ENCODE measurements at places on chromosomes 2 and 18.

- peaks cover 22% of the 10 kb centered on the region for H3K4me1 ChIP-seq
- H3K36me3 ChIP-seq, result no peaks in the 10 kb centered on the region
- H3K27me3 ChIP-seq, result no peaks in the 10 kb centered on the region
- no peak for DNase-seq
These were observed 16.8 kb downstream of the DBI start for GRCh38 chr2:119383410-119384140.

GRCh38 chr2:69122271-69122670 is 109.3 kb downstream of the ANTXR1 start:
- H3K4me3 ChIP-seq, result no peak overlapping the region
- no peaks in the 10 kb centered on the region for H3K4me1 ChIP-seq
- DNase-seq, result no peak
- no peaks in the 10 kb centered on the region for H3K27me3 ChIP-seq
- H3K27ac ChIP-seq, result no peak overlapping the region

GRCh38 chr2:136067459-136067858 is 50.5 kb downstream of the CXCR4 start:
- H3K36me3 ChIP-seq, result no peaks in the 10 kb centered on the region
- H3K4me3 ChIP-seq, result no peak overlapping the region
- H3K27me3 ChIP-seq, result no peaks in the 10 kb centered on the region
- H3K27ac ChIP-seq, result no peak overlapping the region

DNA sequence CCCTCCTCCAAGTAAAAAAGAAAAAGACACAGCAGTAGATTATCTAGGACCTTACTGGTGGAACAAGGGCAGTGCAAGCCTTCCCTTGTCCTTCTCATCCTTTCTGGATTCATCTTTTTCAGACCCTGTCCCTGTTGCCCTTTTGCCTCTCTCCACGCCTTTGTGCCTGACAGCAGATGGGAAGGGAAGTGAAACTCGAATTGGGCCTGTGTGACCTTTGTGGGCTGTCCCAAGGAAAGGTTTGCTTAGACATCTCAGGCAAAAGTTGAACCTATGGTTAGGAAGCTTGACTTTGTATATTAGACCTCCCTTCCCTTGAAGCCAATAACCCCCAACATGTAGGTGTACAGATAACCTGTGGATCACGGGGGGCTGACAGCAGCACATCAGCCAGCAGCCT is 185.3 kb downstream of the PRKCE start:
- no peak overlapping the region for H3K27ac ChIP-seq
- no peaks in the 10 kb centered on the region for H3K27me3 ChIP-seq
- peak; percentile 60 for DNase-seq
- no peaks in the 10 kb centered on the region for H3K36me3 ChIP-seq

GRCh38 chr2:64288321-64289193 is 144.3 kb upstream of the PELI1 start:
- no peak overlapping the region for H3K4me3 ChIP-seq
- H3K36me3 ChIP-seq, result no peaks in the 10 kb centered on the region
- DNase-seq, result no peak
- peaks cover 10% of the 10 kb centered on the region for H3K4me1 ChIP-seq
- no peaks in the 10 kb centered on the region for H3K27me3 ChIP-seq

- H3K4me3 ChIP-seq, result peak overlapping the region; percentile 63
- H3K27ac ChIP-seq, result no peak overlapping the region
- peaks cover 10% of the 10 kb centered on the region for H3K4me1 ChIP-seq
- peak; percentile 71 for DNase-seq
These were observed 800 bp downstream of the IL1RL2 start for GRCh38 chr2:102187496-102188150.

Data from CD14-positive monocyte (primary cell).